ENCODE measurements at places on chromosomes 2 and 18. TPM values are rescaled to one million over a fixed set of nuclear protein-coding genes. Genes with fewer than 3 reads are reported as not detected.

The LRATD1 gene
- polyA plus RNA-seq: 12.0 TPM

The MFSD2B gene
- polyA plus RNA-seq: 3.9 TPM

The KLHL14 gene
- polyA plus RNA-seq: 0.96 TPM

The CEP192 gene
- polyA plus RNA-seq: 48.9 TPM

The SERPINB13 gene
- polyA plus RNA-seq: not detected

- peak; percentile 40 for DNase-seq
These were observed 1.2 kb downstream of the BMPR2 start for GRCh38 chr2:202377207-202377761.

DNA sequence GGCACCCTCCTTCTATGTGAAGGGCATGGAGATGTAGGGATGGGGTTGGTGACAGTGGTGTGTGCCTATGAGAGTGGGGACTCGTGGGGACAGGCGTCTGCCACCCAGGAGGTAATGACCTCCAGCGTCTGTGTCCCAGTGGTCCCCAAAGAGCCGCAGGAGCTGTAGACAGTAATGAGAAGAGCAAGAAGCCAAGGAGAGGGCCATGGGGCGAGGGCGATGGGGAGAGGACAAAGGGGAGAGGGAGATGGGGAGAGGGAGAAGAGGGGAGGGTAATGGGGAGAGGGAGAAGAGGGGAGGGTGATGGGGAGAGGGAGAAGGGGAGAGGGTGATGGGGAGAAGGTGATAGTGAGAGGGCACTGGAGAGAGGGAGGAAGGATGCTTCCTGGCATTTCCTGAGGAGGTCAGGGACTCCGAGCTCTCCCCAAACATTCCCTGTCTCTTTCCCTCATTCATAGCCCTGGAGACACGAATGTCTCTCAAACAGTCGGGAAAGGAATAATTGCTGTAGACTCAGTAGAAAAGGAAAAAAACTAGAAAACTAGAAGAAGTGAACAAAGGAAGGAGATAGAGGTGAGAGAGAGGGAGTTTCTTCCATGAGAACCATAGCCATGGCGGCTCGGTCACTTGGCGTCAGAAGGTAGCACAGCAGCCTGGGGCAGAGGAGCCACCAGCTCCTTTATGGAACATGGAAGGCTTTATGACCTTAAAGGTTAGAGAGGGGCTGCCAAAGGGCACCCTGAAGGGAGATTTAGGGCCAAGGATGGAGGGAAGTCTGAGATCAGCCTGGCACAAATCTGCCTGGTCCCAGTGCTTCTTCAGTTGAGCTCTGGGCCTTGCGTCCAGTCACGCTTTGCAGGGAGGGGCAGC is 39.5 kb downstream of the PSD4 start:
- DNase-seq: no peak

DNA sequence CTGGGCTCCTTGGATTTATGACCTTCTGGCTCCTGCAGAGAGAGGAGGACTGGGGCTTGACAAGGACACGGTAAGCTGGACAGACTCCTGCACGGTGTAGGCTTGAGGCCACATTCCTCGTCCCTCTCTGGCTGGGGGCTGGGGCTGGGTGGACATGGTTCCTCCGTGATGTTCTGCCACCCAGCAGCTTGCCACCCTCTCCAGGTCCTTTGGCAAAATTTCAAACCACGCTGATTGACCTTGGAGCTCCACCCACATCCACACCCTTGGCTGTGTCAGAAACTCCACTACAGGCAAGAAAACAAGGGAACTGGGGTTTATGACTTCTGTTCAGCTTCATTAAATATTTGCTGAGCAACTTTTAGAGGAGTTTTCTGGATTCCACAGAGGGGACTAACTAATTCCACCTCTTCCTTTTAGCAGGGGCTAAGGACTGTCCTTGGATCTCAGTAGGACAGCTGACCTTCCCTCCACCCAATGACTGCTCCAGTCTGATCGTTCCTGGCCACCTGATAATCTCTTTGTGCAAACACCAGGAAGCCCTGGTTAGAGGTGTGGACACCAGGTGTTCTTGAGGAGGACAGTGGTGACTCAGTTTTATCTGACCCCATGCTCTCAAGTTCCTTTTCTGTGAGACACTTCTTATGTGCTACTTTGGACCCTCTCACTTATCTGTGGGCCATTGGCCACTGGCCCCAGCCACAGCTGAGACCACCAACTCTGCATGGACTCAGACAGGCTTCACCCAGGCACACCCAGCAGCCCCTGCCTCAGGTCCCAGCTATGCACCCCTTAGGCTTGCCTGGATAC is 29.3 kb downstream of the GPR55 start:
- DNase-seq: no peak

DNA sequence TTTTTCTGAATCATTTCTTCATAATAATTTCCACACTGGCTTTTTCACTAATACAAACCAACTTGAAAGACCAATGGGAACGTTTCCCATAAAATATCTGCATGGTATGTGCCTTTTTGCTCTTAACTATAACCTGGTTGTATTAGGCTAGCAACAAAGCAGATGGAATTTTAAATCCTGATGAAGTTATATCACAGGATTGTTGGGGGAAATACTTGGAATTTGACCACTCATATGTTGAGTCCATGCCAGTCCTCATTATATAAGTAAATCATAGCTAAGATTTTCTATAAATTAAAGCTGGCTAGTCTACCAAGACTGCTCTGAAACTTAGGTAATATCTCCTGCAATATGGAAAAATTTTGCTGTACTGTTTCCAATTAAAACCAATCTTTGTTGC is 99.5 kb downstream of the TANC1 start:
- DNase-seq: no peak

GRCh38 chr2:118698564-118698963 is 148.9 kb downstream of the EN1 start:
- no peak for DNase-seq

DNA sequence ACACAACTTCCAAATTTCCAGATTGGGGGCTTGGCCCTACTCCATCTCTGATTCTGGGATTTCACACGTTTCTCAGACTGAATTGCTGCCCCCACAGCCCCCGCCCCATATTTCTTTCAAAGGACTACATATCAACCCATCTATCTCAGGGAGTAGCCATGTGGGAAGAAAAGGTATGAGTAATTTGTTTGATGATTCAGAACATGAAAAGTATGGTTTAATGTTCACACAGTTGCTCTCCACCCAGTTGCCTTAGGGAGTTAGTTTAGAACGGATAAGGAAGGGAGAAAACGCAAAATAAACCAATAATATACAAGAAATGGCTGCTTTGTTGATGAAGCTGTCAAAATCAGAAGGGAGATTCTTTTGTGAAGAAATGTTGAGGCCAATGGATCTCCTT is 145.1 kb downstream of the PIEZO2 start:
- DNase-seq: no peak

GRCh38 chr2:65846989-65847678 is 414.7 kb upstream of the SPRED2 start:
- DNase-seq: peak; percentile 10

GRCh38 chr2:73232403-73233153 is 461 bp downstream of the PRADC1 start:
- no peak for DNase-seq

DNA sequence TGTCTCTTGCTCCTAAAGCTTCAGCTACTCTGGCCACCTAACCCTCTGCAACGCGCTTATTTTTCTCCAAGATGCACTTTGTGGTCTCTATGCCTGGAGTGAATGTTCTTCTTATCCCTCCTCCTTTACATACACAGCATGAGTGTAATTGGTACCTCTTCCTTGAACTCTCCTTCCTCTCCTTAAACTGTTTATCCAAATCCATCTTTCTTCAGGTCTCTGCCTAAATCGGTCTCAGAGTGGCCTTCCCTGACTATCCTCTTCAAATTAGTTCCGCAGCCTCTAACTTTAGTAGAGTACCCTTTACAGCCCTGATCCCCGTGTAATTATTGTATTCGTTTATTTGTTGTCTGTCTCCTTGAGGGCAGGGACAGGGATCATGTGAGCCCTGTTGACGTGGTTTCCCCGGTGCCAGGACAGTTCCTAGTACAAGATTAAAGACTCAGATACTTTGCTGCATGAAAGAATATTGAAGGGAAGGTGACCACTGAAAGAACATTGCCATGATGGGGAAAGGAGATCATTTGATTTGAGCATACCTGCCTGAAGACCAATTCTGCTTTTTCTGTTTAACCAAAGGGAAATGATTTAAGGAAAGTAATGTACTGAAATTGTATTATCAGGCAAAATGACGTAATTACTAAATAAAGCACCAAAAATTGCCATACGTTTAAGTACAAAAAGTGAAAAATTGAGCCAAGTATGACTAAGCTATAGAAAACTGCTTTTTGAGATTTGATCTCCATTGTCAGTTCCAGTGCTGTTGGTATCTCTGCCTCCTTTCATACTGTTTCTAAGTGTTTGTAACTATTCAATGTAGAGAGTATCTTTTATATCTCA is 1.2 kb downstream of the CNOT9 start:
- DNase-seq: no peak

- DNase-seq: peak; percentile 49
These were observed 39.4 kb downstream of the AGAP1 start for GRCh38 chr2:235533198-235533597.

DNA sequence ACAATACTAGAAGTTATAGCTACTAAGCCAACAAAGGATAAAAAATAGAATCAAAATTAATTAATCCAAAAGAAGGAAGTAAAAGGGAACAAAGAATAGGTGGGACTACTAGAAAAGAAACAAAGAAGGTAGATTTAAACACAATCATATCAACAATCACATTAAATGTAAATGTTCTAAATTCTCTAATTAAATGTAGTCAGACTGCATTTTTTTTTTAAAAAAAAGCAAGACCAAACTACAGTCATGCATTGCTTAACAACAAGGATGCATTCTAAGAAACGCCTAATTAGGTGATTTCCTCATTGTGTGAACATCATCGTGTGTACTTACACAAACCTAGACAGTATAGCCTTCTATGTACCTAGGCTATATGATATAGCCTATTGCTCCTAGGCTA is 59.7 kb upstream of the ADAM23 start:
- no peak for DNase-seq

DNA sequence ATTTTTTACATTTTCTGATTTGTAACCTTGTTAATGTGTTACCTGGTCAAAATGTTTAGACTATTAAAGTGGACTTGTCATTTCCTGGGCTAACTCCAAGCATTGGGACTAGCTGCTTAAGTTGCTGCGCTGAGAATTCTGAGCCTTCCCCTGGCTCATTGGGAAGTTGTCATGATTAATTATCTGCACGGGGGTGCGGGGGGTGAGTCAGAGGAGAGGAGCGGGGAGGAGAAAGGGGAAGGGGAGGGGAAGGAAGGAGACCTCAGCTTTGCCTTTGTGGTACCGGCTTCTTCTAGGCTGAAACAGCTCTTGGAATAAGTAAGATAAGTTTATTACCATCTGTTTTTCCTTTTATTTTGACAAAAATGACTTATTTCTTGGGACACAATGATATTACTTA is 52.9 kb upstream of the APCDD1 start:
- DNase-seq: no peak

- DNase-seq: no peak
These were observed 190.6 kb upstream of the VWC2L start for GRCh38 chr2:214220251-214220650.

DNA sequence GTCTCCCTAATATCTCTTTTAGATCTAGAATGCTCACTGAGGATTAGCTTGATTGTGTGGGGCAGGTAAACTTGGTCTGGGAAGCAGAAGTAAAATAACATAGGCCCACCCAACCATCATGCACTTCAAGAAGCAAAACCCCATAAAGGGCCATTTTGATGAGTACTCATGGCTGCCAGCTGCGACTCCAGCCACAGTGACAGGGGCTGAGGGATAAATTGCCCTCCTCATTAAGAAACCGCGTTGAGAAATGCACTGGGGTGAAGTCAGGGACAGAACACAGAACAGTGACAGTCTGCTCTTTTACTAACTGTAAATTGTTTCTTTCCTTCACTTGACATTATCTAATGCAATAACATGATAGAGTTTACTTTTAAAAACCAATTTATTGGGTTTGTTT is 60.2 kb downstream of the RND3 start:
- no peak for DNase-seq

DNA sequence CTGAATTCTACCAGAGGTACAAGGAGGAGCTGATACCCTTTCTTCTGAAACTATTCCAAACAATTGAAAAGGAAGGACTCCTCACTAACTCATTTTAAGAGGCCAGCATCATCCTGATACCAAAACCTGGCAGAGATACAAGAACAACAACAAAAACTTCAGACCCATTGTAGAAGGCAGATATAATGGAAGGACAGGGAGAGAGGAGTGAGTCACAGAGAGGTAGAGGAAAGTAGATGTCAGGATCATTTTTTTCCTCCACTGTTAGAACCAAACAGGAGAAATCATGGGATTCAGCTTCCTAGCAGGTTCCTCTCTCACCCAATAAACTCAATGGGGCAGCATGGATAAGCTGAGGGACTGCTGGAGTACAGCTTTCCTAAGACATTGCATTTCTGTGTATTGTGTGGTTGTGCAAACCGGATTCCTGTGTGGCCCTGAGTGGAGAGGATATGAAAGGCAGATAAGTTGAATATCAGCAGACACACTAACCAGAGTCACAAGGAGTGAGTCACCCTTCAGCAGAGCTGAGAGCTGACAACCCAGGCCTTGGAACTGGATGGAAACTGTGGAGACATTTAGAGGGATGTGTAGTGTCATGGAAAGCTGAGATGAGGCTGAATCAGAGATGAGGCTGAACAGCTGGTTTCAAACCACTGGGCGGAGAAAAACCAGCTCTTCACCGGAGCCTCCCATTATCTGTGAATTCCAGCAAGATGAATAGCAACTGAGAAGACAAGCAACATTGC is 60.9 kb upstream of the MMADHC start:
- no peak for DNase-seq

DNA sequence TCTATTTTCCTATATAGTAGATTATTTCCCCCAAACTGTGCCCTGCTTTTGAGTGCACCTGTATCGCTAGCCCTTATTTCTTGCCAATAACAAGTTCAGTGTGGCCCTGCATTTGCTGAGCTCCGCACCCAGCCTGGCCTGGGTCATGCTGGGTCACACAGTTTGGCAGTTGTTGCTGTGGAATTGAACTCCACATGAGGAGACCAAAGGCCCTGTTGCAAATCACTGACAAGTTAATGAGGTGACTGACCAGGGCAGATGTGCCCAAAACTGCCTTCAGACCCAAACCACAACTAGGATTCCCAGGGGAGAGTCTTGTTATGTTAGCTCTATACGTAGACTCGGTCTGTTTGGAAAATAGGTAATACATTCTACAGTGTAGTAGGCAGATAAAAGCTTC is 31.0 kb downstream of the COL4A4 start:
- DNase-seq: no peak

GRCh38 chr2:159968279-159968900 is 94.0 kb downstream of the PLA2R1 start:
- peak; percentile 55 for DNase-seq

DNA sequence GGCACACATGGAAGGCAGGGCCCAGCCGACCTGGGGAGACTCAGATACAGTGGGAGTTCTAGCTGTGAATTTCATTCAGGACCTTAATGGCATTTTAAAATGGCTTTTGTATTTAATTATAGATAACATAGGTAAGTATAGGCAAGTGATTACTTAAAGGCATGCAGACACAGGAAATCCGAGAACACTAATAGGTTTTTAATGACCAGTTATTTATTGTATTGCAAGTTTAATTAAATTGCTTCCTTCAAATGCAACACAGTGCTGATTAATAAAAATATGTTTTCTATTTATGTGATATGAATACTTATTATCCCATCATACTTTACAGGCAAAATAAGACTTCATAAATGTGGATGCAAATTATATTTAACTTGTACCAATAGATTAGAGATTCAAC is 19.7 kb upstream of the SH3RF3 start:
- no peak for DNase-seq

GRCh38 chr2:216777637-216778273 is 82.1 kb downstream of the TNP1 start:
- DNase-seq: no peak

- DNase-seq: peak; percentile 39
These were observed 169.1 kb upstream of the KLF7 start for GRCh38 chr2:207334624-207335371.
